ENCODE measurements at places on chromosomes 3 and 15. TPM values are rescaled to one million over a fixed set of nuclear protein-coding genes. Genes with fewer than 3 reads are reported as not detected.
A peak's percentile ranks its signal among the peaks of the same experiment; 100 is the strongest.

DNA sequence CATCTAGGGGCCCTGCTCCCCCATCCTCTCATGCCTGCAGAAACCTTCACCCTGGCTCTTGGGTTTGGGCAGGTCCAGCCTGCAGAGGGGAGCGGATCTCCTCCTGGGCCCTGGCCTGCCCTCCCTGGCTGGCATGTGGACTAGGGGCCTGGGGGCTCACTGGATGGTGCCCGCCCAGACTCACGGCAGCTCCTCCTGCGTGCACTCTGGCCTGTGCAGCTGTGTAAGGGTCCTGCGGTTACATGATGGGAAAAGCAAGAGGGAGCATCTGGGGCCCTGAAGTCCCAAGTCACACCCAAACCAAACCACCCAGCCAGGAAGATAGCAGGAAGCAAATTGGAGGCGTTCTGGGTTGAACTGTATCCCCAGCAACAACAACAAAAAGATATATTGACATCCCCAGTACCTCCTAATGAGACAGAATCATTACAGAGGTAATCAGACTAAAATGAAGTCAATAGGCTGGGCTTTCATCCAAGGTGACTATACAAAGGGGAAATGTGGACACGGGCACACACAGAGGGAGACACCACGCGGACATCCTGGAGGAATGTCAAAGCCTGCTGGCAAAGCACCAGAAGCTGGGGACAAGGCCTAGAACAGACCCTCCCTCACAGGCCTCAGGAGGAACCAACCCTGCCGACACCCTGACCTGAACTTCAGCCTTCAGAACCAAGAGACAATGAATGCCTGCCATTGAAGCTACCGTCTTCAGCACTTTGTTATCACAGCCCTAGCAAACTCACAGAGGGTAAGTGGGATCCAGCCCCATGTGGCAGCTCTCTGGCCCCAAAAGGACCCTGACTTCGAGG lies 10.4 kb upstream of the CLK3 start:
- no peaks in the 10 kb centered on the region for H3K36me3 ChIP-seq
- H3K27me3 ChIP-seq: no peaks in the 10 kb centered on the region
- H3K27ac ChIP-seq: no peak overlapping the region
- no peak for DNase-seq

The NUP210 gene
- total RNA-seq: 150 TPM

DNA sequence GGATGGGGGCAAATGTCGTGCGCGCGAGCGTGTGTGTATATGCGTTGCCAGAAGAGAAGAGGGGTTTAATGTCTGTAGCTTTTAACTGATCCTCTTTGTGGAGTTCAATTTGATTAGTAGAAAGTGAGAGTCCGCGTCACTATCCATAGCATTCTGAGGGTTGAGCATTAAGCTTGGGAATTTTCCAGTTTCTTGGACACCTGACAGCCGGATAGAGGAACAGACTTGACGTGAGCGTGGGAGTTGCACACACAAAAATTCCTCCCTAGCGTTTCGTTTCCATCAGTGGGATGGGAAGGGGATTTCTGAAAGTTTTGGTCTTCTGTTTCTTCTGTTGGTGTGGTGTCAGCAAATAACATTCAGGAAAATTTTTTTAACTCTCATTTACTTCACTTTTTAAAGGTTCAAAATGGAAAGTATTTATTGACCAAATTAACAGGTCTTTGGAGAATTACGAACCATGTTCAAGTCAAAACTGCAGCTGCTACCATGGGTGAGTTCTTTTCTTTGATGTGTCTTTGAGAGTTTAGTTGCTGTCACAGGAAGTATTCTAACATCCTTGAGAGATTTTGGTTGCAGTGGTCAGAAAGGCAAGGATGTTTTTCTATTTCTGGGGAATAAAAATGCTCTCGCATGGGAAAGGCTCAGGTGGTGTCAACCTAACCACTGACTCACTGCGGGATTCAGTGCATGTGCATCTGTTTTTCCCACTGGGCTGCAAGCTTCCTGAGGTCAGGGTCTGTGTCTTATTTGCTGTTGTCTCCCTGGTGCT lies 841 bp downstream of the POGLUT1 start:
- DNase-seq: peak; percentile 24
- peak overlapping the region; percentile 89 for H3K27ac ChIP-seq
- peaks cover 33% of the 10 kb centered on the region for H3K36me3 ChIP-seq
- peaks cover 34% of the 10 kb centered on the region for H3K4me1 ChIP-seq
- peak overlapping the region; percentile 97 for H3K4me3 ChIP-seq

The THRB gene
- total RNA-seq: not detected

- H3K4me3 ChIP-seq: no peak overlapping the region
- H3K27ac ChIP-seq: no peak overlapping the region
- peaks cover 29% of the 10 kb centered on the region for H3K36me3 ChIP-seq
- DNase-seq: no peak
- H3K27me3 ChIP-seq: no peaks in the 10 kb centered on the region
- no peaks in the 10 kb centered on the region for H3K4me1 ChIP-seq
Measured at GRCh38 chr3:14463330-14464140, 61.1 kb downstream of the SLC6A6 start.

DNA sequence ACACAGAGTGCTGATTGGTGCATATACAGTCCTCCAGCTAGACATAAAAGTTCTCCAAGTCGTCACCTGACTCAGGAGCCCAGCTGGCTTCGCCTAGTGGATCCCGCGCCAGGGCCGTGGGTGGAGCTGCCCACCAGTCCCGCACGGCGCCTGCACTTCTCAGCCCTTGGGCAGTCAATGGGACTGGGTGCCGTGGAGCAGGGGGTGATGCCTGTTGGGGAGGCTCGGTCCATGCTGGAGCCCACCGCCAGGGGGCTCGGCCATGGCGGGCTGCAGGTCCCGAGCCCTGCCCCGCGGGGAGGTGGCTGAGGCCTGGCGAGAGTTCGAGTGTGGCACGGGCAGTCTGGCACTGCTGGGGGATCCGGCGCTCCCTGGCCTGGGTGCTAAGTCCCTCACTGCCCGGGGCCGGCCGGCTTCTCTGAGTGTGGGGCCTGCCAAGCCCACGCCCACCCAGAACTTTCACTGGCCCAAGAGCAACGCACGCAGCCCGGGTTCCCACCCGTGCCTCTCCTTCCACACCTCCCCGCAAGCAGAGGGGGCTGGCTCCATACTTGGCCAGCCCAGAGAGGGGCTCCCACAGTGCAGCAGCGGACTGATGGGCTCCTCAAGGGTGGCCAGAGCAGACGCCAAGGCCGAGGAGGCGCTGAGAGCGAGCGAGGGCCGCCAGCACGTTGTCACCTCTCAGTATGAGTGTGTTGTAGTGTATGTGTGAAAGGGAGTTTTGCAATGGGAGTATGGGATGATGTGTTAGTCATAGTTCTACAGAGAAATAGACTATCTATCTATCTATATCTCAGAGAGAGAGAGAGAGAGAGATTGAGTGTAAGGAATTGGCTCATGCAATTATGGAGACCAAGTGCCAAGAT lies 69.0 kb downstream of the UBE2E2 start:
- H3K27me3 ChIP-seq: no peaks in the 10 kb centered on the region
- no peak overlapping the region for H3K4me3 ChIP-seq
- DNase-seq: no peak
- peaks cover 5% of the 10 kb centered on the region for H3K36me3 ChIP-seq

- H3K4me3 ChIP-seq: no peak overlapping the region
- peaks cover 4% of the 10 kb centered on the region for H3K36me3 ChIP-seq
- H3K27ac ChIP-seq: no peak overlapping the region
- H3K27me3 ChIP-seq: no peaks in the 10 kb centered on the region
Measured at GRCh38 chr3:23389089-23389488, 186.0 kb downstream of the UBE2E2 start.

The OSBPL10 gene
- 11.2 TPM for total RNA-seq

The ZNF106 gene
- total RNA-seq: 36.7 TPM

- no peaks in the 10 kb centered on the region for H3K4me1 ChIP-seq
- no peak overlapping the region for H3K4me3 ChIP-seq
- no peak for DNase-seq
- H3K27ac ChIP-seq: no peak overlapping the region
Measured at GRCh38 chr3:107106316-107106715, 270.9 kb upstream of the CCDC54 start.

The NMD3 gene
- 41.5 TPM for total RNA-seq

All from naive thymus-derived CD8-positive, alpha-beta T cell (primary cell).